ENCODE measurements at places on chromosomes 12 and 14. TPM values are rescaled to one million over a fixed set of nuclear protein-coding genes. Genes with fewer than 3 reads are reported as not detected.

DNA sequence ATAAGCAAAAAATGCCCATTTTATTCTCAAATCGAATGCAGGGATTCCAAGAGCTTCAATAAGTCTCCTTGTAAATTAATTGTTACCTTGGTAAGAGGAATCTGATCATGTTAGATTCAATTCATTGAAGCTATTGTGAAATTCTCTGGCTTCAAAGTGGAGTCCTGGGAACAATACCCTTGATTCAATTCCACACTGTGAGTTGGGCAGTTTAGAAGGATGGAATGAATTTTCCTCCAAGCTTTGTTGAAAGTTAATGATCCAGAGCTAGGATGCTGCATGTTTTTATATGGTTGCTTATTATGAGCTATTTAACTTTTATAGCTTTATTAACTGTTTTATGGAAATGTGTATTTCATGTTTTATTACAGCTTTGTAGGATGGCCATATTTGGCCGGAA, 89.9 kb upstream of the IGF1 start:
- no peaks in the 10 kb centered on the region for H3K36me3 ChIP-seq
- no peak for DNase-seq

- no peaks in the 10 kb centered on the region for H3K27me3 ChIP-seq
- peaks cover 33% of the 10 kb centered on the region for H3K4me1 ChIP-seq
- H3K36me3 ChIP-seq = no peaks in the 10 kb centered on the region
- DNase-seq = no peak
- no peak overlapping the region for H3K27ac ChIP-seq
- H3K4me3 ChIP-seq = no peak overlapping the region
Measured at GRCh38 chr12:46526233-46526632, 153.7 kb upstream of the SLC38A2 start.

DNA sequence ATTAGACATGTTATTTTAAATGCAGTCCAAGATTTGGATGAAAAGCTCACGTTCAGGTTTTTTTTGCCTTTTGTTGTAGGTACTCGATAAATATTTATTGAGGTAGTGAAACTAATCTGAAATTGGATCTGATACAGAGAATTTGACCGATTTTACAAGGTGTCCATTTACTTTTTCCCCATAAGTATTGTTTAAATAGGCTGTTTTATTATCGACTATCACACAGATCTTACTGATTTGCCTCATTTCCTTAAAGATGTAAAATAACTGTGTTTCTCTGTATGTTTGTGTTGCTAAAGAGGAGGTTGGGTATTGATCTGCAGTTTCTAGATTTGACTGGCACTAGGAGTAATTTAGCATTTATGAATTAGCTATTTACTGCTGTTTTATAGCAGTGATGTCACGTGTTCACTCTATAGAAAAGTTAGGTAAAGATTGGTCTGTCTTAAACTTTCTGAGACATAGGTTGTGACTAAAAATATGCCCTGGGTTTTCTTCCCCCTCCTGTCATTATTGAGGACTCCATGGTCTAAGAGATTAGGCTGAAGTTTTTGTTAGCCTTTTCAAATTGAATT, 3.5 kb downstream of the RAP1B start:
- H3K4me3 ChIP-seq = peak overlapping the region; percentile 84
- peaks cover 69% of the 10 kb centered on the region for H3K4me1 ChIP-seq
- no peak for DNase-seq
- no peaks in the 10 kb centered on the region for H3K27me3 ChIP-seq
- H3K27ac ChIP-seq = no peak overlapping the region

DNA sequence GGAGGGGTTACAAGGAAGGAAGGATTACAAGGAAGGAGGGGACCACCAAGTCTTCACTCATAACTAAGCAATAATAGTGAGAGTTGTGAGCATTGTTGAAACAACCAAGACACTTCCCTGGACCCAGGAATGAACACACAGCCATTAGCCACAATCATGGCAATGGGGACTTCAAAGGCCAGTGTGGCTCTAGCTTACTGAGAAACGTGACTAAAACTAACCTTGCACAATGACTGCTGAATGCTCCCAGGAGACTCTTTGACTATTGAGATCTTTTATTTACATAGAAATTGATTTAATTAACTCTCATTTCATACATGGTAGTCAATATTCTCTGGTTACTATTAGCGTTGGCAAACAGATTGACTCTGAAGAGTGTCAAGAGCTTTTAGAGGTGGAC, 263.0 kb upstream of the SOX5 start:
- no peak overlapping the region for H3K4me3 ChIP-seq
- DNase-seq = no peak
- H3K4me1 ChIP-seq = no peaks in the 10 kb centered on the region
- no peak overlapping the region for H3K27ac ChIP-seq

GRCh38 chr12:92424338-92424737, 278.5 kb upstream of the PLEKHG7 start:
- peaks cover 3% of the 10 kb centered on the region for H3K4me1 ChIP-seq
- no peak for DNase-seq
- H3K4me3 ChIP-seq = no peak overlapping the region
- H3K27me3 ChIP-seq = no peaks in the 10 kb centered on the region
- H3K36me3 ChIP-seq = no peaks in the 10 kb centered on the region
- no peak overlapping the region for H3K27ac ChIP-seq

GRCh38 chr12:527729-528128, 68.0 kb downstream of the B4GALNT3 start:
- H3K4me1 ChIP-seq = peaks cover 20% of the 10 kb centered on the region
- DNase-seq = no peak
- no peaks in the 10 kb centered on the region for H3K36me3 ChIP-seq
- H3K4me3 ChIP-seq = no peak overlapping the region
- H3K27me3 ChIP-seq = no peaks in the 10 kb centered on the region
- H3K27ac ChIP-seq = no peak overlapping the region

GRCh38 chr12:67453191-67453590, 184.0 kb downstream of the CAND1 start:
- peaks cover 18% of the 10 kb centered on the region for H3K4me1 ChIP-seq
- H3K27ac ChIP-seq = no peak overlapping the region
- no peak overlapping the region for H3K4me3 ChIP-seq
- no peaks in the 10 kb centered on the region for H3K36me3 ChIP-seq

DNA sequence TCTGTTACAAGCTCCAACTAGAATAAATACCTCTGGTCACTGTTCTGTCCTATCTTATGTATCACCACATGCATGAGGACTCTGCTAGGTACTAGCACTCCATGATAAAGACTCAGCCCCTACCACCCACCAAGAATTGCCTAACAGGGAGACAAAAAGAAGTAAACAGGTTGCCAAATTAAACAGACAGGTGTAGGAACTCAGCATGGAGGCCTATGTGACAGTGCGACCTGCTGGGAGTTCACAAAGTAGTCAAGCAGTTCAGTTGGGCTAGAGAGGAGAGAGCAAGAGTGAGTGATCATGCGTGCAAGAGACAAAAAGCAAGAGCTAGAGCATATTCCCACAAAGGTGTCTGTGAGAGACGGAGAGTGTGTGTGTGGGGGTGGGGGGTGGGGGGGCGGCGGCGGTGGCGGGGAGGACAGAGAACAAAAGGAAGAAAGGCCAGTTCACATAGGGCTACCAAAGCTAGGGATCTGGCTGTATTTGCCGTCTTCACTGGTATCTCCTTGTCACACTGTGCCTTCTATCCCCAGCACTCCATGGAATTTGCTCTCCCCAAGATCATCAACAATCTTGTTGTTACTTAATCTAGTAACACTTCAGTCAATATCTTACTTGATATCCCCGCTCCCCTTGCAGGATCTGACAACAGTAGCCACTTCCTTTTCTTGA, 81.2 kb downstream of the SPPL3 start:
- H3K27me3 ChIP-seq = no peaks in the 10 kb centered on the region
- no peak overlapping the region for H3K27ac ChIP-seq
- H3K4me3 ChIP-seq = no peak overlapping the region
- peaks cover 11% of the 10 kb centered on the region for H3K4me1 ChIP-seq

GRCh38 chr14:87960013-87960787, 32.8 kb downstream of the GALC start:
- H3K4me1 ChIP-seq = no peaks in the 10 kb centered on the region
- no peak overlapping the region for H3K27ac ChIP-seq
- peaks cover 38% of the 10 kb centered on the region for H3K36me3 ChIP-seq
- H3K27me3 ChIP-seq = no peaks in the 10 kb centered on the region
- H3K4me3 ChIP-seq = no peak overlapping the region

- no peak overlapping the region for H3K27ac ChIP-seq
- DNase-seq = peak; percentile 48
- H3K27me3 ChIP-seq = no peaks in the 10 kb centered on the region
- H3K36me3 ChIP-seq = no peaks in the 10 kb centered on the region
Measured at GRCh38 chr12:89016970-89017778, 335.1 kb downstream of the DUSP6 start.

The KRT8 gene
- total RNA-seq = 49.4 TPM

The TAOK3 gene
- total RNA-seq = 22.7 TPM

The OVCH1 gene
- 0.13 TPM for total RNA-seq

The TOMM20L gene
- total RNA-seq = not detected

The WSCD2 gene
- 0.13 TPM for total RNA-seq

The KRT79 gene
- total RNA-seq = 48.8 TPM

The POMT2 gene
- 22.5 TPM for total RNA-seq

The GZMH gene
- total RNA-seq = not detected

The GPR162 gene
- total RNA-seq = 0.47 TPM

The IFNG-AS1 gene
- total RNA-seq = not detected
